ENCODE measurements at places on chromosomes 3 and 15.
A peak's percentile ranks its signal among the peaks of the same experiment; 100 is the strongest.

DNA sequence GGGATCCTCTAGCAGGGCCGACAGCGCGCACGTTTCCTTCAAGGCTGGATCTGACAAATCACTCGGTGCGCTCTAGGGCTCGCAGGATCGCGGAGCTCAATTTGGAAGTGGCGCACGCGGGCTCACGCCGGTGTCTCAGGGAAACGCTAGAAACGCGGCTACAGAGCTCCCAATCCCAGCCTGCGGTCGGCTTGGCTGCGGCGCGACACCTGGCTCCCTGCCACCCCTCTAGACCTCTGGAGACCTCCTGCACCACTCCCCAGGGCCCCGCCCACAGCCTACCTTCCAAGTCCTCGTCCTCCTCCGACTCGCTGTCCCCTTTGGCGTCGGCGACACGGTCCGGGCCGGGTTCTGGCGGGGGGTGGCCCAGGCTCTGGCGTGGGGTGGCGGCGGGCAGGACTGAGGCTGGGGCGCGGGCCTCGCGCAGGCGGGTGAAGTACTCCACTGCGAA is 596 bp downstream of the PRKAR2A start:
- DNase-seq: peak; percentile 32

GRCh38 chr3:180776433-180776832 is 97.1 kb upstream of the CCDC39 start:
- no peak for DNase-seq

- no peak for DNase-seq
These were observed 47.5 kb upstream of the POLG start for GRCh38 chr15:89381888-89382686.

- no peak for DNase-seq
These were observed 142.7 kb upstream of the ATP11B start for GRCh38 chr3:182650568-182651128.

GRCh38 chr3:42871592-42872196 is 4.0 kb downstream of the CYP8B1 start:
- no peak for DNase-seq

- DNase-seq: no peak
These were observed 87.4 kb upstream of the C15orf39 start for GRCh38 chr15:75114327-75114726.

- DNase-seq: no peak
These were observed 89.5 kb downstream of the CTNNB1 start for GRCh38 chr3:41288785-41289184.

DNA sequence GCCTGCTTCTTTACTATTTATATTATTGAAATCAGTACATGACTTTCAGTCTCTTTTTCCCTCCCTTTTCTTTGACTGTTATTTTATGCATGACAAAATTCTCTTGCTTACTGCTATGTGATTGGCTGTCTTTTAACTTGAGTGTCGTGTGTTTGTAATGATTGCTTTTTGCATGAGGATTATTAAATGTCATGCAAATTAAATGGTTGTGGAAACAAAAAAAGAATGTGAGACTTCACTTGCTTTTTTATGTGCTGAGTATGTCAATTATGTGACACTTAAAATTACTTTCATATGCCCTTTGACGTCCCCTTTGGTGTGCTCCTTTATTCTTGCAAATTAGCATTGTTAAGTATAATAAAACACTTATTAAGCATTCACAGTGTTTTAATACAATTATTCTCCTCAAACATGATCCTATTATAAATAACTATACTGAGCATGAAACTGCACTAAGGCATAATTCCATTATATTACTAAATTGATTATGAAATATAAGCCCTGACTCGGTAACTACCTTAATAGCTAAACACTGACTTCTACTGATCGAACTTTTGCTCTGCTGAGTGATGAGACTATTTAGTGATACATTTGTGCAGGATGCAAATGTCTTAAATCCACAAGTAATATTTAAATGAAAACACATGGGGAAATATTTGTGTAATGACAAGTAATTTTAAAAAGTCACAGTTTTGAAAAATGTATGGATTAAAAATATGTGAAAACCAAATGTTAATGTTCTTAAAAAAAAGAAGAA is 401.7 kb downstream of the NLGN1 start:
- DNase-seq: peak; percentile 42

GRCh38 chr15:93070551-93071296 is 18.3 kb downstream of the RGMA start:
- DNase-seq: no peak

- no peak for DNase-seq
These were observed 364.4 kb downstream of the MECOM start for GRCh38 chr3:169299129-169299528.

GRCh38 chr3:37054370-37054769 is 61.1 kb downstream of the MLH1 start:
- no peak for DNase-seq

- no peak for DNase-seq
These were observed 72.5 kb upstream of the SLC6A11 start for GRCh38 chr3:10743366-10744097.

GRCh38 chr3:17852217-17852616 is 109.8 kb upstream of the TBC1D5 start:
- no peak for DNase-seq

DNA sequence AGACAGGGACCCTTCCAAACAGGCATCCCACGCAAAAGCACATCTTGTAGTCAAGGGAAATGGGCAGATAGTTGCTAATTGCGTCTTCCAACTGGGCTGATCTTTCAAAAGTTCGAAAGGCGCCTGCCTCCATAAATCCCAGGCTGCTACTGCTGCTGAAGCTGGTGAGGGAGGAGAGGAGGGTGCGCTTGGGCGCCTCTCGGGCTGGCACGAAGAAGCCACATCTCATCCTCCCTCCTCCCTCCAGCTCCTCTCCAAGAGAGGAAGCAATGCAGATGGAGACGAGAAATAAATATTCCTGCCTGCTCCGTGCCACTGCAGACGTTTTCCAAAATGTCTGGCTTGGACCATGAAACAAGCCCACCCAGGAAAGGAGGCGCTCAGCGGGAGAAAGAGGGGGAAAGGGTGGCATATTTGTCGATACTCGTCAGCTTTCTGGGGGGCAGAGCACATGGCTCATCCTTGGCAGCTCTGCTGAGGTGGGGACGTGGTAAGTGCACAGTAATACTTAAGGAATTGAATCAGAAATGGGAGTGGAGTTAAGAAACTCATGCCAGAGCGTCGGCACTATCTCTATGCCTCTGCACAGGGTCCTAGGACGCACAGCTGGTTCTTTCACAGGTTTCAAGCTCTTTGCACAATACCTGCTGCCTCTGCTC is 88.9 kb upstream of the FEZF2 start:
- DNase-seq: no peak

DNA sequence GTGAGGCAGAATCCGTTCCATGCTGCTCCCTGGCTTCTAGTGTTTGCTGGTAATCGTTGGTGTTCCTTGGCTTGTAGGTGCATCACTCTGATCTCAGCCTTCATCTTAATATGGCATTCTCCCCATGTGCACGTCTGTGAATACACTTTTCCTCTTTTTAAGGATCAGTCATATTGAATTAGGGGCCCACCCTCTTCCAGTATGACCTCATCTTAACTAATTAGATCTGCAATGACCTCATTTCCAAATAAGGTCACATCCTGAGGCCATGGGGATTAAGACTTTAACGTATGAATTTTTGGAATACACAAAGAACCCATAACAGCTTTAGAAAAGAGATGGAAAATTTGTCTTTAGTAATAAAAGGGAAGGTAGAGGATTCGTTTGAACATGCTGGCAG is 34.1 kb upstream of the MASP1 start:
- DNase-seq: no peak

GRCh38 chr3:11570251-11570650 is 73.5 kb downstream of the VGLL4 start:
- no peak for DNase-seq
